ENCODE measurements at places on chromosomes 12 and 14.

DNA sequence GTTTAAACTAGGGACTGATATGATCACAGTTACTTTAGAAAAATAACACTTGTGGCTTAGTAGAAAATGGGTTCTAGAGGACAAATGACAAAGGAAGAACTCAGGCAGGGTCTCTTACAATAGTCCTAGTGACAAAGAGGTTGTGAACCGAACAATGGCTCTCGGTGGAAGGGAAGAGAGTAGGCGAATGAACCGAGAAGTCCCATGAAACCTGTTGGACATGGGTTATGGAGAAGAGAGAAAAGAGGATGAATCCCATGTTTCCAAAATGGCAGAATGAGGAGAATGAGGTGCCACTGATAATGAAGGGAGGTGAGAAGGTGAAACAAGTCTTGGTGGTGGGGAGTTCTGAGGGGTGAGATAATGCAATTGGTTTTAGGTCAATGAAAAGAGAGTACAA, 94.1 kb downstream of the PPM1H start:
- DNase-seq: no peak

DNA sequence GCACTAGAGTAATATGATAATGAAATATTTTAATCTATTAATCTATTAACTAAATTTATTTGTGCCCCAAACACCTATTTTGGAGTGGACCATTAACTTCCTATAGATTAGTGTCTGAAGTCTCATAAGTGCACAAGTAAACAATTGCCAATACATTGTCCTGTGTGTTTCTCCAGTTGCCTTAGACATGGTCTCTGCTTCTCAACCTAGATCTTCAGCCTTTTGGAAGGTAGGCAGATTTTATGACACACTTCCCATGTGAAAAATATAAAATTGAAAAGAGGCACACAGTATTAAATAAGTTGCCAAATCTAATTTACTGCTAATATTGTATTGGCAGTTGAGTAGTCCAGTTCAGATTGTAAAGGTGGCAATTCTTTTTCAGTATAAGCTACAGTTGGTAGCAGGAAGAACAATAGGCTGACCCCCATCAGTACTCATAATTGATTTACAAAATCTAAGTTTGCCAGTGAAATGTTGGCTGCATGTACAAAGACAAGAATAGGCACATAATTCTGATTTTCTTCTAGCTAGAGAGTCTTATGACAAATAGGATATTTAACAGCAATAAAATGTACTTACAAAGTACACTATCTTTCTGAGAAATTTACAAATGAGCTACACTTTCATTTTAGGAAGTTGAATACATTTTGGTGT, 10.8 kb downstream of the A2M start:
- no peak for DNase-seq

GRCh38 chr12:53530061-53530460, 22.8 kb upstream of the NPFF start:
- no peak for DNase-seq

DNA sequence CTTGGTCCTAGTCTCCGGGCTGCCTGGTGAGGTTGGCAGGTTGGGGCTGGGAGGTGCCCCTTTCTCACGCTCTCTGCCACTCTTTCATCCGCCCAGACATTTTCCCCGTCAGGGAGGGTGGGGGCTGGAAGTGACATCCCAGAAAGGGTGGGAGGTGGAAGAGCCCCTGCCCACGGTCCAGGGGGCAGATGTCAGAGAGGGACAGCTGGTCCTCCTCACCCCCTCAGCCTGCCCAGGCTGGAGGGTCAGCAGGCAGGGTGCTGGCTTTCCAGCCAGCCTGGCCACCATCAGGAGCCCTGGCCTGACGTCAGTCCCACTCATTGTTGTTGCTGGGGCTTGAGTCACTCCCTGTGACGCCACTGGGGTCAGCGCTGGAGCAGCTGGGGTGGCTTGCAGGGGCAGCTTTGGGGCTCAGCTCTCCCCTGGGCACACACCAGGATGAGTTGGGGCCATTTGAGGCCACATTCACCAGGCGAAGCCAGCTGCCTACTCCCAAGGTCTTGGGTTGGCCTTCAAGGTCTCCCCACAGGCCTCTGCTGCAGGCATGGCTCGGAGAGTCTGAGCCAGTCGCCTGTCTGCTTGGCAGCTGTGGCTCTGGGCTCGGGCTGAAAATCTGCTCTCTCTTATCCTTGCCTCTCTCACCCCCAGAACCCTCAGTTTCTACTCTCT, 5.7 kb upstream of the ATG101 start:
- no peak for DNase-seq

DNA sequence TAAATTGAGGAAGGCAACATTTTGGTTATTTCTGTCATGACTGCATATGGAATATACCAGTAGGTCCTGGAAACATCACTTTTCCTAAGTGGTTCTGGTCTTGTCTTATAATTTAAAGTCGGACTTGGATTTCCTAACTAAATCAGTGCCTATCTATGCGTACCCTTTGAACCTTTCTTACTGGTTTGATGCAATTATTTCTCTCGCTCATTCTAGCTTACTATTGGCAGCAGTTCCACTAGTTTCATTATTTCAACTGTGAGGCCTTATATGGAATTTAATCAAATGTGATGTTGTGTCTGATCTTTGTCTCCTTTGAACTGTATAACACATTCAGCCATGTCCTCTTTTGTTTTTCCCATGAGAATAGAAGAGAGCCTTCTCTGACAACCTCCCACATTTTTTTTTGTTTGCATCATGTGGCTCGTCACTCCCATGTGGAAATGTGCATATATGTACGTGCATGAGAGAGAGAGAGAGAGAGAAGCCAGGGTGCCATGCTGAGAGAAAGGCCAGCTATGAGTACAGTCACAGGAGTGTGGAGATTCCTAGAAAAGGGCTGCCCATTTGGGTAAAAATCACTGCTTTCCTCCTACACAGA, 48.0 kb downstream of the AKAP6 start:
- no peak for DNase-seq

GRCh38 chr14:36333119-36333518, 12.7 kb upstream of the MBIP start:
- no peak for DNase-seq

Data from NCI-H187 (cell line).